RKO (cell line): ENCODE measurements at places on chromosomes 6 and 20.

DNA sequence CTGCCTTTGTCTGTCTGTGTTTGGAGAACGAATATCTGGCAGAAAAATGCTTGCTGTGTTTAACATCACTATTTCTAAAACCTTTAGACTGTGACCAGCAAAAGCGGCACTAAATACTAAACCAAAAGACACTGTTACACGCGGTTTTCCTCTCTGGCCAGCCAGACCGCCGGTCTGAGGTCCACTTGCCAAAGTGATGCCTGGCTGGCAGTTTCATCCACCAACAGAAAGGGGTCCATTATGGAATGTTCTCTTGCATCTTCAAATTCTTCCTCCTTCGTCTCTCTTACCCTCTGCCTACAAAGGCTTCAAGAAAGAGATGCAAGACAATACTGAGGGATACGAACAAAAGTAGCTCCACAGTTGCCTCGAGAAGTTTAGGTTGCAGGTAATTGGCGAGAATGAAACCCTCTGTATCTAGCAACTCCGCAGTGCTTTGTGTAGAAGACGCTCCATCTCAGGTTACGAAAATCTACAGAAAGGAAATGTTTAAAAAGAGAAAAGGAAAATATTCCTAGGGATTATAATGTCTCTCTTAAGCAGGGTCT lies 176.6 kb downstream of the TRIM27 start:
- DNase-seq = no peak

GRCh38 chr6:145428706-145429105 lies 306.6 kb downstream of the EPM2A start:
- no peak for DNase-seq

GRCh38 chr6:116010790-116011401 lies 49.8 kb downstream of the FRK start:
- peak; percentile 68 for DNase-seq

DNA sequence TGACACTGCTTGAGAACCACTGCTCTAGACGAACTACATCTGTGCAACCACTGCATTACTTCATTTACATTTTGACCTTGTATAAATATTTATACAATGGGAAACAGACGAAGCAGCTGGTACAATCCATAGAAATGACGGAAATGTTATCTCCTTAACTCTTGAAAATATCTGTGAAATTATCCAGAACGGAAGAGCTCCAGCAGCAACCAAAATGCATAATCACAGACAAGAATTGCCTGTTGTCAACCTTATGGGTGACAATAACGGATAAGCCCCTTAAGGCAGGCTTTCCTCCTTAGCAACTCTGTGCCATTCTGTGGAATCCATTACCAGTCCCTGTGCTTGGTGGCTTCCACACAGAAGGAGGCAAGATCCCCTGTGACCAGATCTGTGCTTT lies 115.4 kb downstream of the DTNBP1 start:
- no peak for DNase-seq

GRCh38 chr20:55094353-55094861 lies 619.0 kb downstream of the DOK5 start:
- DNase-seq = no peak

DNA sequence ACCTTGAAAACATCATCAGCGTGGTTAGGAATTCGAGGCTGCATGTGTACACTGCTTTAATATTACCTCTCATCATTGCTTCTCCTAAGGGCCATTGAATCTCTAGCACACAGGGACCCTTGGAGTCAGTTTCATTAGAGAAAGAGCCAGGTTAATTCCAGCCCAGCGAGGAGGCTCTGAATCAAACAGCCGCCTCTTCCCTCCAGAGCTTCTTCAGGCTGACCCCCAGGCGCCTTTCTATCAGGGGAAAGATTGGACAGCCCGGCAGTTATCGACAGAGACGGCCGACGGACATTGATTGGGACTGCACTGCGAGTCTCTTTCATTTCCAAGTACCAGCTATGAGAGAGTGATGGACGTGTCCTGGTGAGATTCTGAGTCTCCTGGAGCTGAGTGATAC lies 159.2 kb downstream of the ANKRD60 start:
- no peak for DNase-seq

- DNase-seq = peak; percentile 90
Observed at GRCh38 chr20:49276161-49276960, 1.5 kb downstream of the ZNFX1 start.

GRCh38 chr6:91438570-91438969 lies 851.7 kb upstream of the MAP3K7 start:
- no peak for DNase-seq
